Endothelial cell of umbilical vein (primary cell): ENCODE measurements at places on chromosomes 2 and 18. TPM values are rescaled to one million over a fixed set of nuclear protein-coding genes. Genes with fewer than 3 reads are reported as not detected.

DNA sequence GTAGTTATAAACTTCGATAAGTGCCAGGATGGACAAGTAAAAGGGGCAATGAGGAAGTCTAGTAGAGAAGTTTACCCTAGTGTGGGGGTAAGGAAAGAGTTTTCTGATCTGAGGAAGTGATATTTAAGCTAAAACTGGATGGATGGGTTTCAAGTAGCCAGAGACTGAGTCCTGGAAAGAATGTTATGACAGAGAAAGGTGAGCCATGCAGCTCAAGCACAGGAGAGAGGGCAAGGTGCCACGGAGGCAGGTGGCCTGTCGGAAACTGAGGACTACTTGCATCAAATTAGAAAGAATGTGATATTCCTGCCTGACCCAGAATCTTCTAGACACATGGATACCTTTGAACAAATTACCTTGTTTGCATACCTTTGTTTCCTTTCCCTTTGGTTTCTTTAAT lies 26.5 kb downstream of the NMUR1 start:
- DNase-seq: no peak

- DNase-seq: peak; percentile 65
These were observed 118.8 kb upstream of the PDE1A start for GRCh38 chr2:182545420-182546167.

The RPL31 gene
- 1,337 and 1,355 TPM in 2 replicates for total RNA-seq

DNA sequence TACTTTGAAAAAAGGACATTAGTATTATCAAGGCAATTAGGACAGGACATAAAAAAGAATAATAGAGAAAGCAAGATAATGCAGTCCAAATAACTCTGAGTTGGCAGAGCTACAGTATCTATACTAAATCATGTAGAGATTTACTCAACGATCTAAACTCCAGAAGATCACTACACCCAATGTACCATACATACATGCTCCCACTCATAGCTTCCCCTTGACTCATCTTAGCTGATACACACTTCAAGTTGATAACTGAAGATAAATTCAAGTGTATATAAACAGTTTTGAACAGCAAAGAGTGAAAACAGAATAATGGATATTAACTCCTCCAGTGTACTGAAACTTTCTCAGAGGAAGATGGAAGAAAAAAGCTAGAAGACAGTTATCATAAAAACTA lies 78.5 kb downstream of the SESTD1 start:
- DNase-seq: no peak

The CHAC2 gene
- total RNA-seq: 8.1 and 8.3 TPM in 2 replicates

The NTSR2 gene
- not detected in 2 replicates for total RNA-seq

DNA sequence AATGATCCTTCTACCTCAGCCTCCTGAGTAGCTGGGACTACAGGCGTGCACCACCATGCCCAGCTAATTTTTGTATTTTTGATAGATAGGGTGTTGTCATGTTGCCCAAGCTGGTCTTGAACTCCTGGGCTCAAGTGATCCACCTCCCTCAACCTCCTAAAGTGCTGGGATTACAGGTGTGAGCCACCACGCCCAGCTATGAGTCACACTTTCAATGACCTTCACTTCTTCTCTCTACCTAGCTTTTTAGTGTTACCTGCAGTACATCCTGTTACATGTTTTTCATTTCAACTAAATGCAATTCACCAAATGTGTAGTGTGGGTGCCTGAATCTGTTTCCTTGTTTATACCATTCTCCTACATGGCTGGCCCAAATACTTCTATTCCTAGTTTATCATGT lies 64.0 kb downstream of the SLC39A10 start:
- no peak for DNase-seq

- DNase-seq: no peak
These were observed 3.0 kb downstream of the OSR1 start for GRCh38 chr2:19355416-19355821.

DNA sequence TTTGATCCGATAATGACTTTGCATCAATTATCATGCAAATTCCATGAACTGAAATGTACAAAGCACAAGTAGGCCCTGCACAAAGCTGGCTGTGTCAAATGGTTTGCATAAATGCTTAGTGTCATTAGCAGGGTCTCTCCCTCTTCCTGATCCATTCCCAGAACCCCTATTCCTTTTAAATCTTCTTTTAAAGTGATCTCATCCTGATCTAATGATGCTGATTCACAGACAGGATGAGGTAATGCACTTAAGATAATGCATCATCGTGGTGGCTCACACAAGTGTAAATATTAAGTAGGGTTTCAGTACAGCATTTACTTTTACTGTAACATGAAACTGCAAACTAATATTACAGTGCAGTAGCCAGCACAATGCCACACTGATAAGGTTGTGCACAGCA lies 304.8 kb upstream of the SOX11 start:
- DNase-seq: no peak

DNA sequence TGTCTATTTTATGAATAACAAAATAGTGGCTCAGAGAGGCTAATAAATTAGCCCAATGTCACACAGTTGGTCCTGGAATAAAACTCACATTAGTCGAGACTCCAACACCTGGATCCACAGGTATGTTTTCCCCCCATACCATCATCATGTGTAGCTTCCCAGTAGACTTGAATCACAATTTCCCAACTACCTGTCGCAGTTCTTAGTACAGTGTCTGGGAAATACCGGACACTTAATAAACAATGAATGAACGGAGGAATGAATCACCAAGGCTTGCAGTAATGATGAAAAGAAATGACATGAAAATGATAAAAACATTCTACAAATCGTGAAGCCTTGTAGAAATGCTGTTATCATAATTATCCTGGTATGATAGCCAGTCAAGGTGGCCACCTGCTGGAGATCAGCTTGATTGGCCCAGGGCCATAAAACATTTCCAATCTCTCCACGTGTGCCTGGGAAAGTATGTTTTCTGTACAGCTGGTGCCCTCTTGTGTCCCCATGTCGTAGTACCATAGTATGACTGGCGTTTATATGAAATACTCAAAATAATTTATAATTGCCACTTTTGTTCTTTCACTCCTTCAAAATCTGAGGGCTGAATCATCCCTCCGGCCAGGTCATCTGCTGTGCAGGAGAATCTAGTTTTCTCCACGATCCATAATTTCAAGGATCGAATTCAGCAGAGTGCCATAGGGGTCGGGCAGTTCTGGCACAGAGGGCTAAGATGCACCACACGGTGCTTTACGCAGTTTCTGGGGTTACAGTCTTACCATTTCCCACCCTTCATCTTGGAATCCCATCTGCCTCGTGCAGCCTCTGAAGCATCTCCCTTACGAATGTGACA lies 95.4 kb downstream of the LAMA1 start:
- peak; percentile 47 for DNase-seq

DNA sequence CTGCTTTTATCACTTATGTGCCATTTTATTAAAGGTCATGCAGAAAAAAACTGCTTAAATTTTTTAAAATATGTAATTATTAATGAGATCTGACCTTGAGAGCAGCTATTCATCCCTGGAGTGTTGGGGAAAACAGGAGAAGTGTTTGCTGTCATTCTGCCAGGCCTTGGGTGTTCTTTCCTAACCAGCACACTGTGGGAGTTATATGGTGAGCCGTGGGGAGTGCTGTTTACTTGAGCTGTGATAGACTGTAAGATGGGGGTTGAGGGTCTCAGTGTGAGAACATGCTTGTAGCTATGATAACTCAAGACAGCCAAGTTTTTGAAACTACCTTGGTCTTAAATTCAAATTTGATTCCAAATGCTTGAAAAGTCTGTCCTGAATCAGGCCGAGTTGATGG lies 101.3 kb upstream of the ARHGAP28 start:
- DNase-seq: no peak

GRCh38 chr2:66888791-66889631 lies 454.1 kb downstream of the MEIS1 start:
- no peak for DNase-seq

The RFX8 gene
- total RNA-seq: 0.46 and 1.00 TPM in 2 replicates

GRCh38 chr2:104599787-104600510 lies 254.0 kb upstream of the POU3F3 start:
- no peak for DNase-seq

- DNase-seq: no peak
These were observed 342.1 kb downstream of the DYSF start for GRCh38 chr2:71795486-71795885.

DNA sequence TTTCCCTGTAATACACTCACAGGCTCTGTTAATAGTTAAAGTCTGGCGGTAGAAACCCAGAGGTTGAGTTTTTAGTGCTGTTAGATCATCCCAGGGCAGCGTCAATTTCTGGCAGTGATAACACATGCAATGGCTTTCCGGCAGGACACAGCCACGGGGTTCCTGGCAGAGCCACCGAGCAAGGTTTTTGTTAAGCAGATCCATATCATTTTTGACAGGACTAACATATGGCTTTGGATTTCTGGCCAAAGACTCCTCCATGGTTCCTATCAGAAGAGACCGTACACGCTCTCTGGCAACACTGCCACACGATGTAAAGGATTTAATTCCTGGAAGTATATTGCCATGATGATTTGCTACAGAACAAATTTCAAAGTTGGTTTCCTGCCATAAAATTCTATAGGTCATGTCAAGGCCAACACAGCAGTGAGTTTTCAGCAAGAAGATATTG lies 854.3 kb downstream of the LRRTM4 start:
- no peak for DNase-seq
